ENCODE measurements at places on chromosomes 16 and 17.

DNA sequence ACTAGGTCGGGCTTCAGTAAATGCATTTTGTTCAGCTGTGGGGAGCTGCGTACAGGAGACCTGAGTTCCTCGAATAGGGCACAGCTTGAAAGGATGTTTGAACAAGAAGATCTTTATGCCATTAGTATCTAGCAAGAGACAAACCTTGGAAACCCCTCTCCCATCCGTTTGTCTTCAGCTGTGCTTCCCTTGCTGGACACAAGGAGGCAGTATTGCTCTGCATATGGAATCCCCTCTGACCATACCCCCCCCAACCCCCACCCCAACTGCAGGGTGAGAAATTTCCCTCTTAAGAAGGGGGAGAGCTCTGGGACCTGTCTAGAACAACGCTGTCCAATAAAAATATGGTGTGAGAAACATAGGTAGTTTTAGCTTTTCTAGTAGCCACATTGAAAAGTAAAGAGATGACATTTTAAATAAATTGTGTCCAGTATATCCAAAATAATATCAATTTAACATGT is 1.6 kb downstream of the MRM1 start:
- peak; percentile 75 for DNase-seq

DNA sequence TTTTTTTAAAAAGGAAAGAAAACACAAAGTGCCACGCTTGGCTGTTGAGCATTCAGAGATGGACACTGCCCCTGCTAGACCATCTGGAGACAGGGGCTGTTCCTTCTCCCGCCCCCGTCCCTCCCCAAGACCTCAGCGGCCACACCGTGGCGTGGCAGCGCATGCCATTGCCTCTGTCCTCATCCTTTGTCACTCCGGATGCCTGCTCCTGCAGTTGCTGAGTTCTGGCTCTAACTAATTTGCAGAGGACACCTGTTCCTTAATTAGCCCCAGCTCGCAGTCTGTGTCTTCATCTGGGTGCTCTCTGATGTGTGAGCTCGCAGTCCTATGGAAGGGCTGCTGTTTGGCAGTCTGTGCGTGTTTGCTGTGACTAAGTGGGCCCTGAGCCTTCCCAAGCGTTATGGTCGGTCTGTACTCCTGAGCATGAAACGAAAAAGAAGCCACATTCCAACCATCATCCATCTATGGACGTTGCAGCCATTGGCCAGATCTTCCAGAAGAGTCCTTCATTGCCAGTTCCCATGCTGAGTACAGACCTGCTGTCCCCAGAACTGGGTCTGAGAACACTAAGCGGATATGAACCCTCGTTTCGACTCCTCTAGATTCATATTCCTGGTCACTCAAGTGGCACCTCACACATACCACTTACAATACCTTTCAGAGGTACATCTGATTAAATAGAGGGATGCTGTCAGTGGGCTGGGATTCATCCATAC is 40.9 kb upstream of the NAT9 start:
- no peak for DNase-seq

GRCh38 chr16:58454856-58455255 is 45.1 kb upstream of the NDRG4 start:
- DNase-seq, result no peak

GRCh38 chr17:14774774-14775173 is 473.9 kb downstream of the HS3ST3B1 start:
- no peak for DNase-seq

GRCh38 chr17:22304667-22305303 is 612.5 kb downstream of the KCNJ18 start:
- DNase-seq, result no peak

DNA sequence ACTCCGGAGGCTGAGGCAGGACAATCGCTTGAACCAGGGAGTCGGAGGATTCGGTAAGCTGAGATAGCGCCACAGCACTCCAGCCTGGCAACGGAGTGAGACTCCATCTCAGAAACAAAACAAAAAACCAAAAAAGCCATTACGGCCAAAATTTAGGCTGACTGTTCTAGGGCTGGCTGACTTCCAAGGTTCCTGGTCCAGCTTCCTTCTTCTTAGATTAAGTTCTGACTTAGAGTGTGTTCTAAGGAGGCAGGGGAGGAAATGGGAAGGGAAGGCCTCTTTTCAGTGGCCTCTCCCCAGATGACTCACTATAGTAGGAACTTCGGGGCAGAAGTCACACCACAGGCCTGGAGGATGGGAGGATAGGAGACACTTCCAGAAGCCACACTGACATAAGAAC is 27.7 kb upstream of the CLEC18B start:
- no peak for DNase-seq

DNA sequence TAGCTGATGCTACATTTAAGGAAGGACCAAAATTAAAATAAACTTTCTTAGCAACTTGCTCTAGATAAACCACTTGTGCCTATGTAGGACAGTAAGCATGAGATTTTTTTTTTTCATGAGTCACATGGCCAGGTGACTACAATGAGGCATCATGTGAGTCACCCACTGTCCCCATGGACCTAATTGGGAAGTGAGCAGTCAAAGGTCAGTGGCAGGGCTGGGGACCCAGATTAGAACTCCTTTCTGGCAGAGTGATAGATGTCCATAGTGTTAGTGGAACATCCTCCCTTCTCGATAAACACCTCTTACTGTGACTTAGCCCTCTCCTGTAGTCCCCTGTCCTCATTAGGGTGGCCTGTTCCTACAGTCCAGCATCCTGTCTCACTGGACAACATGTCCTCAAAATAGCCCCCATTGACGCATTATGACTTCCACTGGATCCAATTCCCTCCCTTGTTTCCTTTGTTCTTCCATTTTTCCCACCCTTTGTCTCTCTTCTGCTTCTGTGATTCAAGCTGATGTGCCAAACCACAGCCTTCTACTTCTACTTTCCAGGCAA is 12.4 kb downstream of the ITGB3 start:
- no peak for DNase-seq
